Progenitor cell of endocrine pancreas (in vitro differentiated cells): ENCODE measurements at places on chromosomes 16 and 17. TPM values are rescaled to one million over a fixed set of nuclear protein-coding genes. Genes with fewer than 3 reads are reported as not detected.

The RNF227 gene
- total RNA-seq, result 1.8 and 2.3 TPM in 2 replicates

DNA sequence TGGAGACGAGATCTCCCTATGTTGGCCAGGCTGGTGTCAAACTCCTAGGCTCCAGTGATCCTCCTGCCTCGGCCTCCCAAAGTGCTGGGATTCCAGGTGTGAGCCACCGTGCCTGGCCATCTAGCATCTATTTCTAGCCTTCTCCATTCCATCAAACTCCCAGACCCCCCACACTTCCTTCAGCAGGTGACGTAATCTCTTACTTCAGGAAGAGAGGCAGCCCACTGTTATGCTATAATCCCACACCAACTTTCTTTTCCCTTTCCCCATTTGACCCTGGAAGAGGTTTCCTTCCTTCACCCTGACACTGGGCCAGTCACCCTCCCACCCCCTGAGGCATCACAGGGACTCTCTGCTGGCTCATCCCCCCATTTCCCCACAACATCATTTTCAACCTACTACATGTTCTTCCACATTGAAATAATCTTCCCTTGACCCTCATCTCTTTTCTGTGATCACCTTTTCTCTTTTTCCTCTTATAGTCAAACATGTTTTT is 7.6 kb downstream of the ITGA2B start:
- H3K27ac ChIP-seq, result no peak overlapping the region
- peaks cover 3% of the 10 kb centered on the region for H3K4me1 ChIP-seq

DNA sequence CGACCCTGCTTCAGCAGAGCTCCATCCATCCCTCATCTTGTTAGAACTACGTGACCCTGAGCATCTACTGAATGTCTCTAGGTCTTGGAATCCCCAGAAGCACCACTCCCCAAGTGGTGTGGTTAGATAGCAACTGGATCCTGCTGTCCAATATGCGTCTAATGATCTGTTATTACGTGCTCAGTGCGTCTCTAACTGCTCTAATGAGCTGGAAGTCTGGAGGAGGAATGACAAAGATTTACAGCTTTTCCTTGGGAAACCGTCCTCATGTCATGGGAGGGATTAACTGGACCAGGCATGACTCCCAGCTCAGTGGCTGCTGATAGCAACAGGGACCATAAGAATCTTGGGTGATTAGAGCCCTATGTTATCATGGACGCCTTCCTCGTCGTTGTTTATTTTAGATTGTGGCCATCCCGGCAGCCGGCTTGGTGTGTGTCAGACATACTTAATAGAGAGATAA is 150.9 kb downstream of the HS3ST3B1 start:
- H3K4me3 ChIP-seq, result no peak overlapping the region
- H3K4me1 ChIP-seq, result peaks cover 7% of the 10 kb centered on the region
- no peak for DNase-seq
- H3K27me3 ChIP-seq, result peaks cover 25% of the 10 kb centered on the region

- peaks cover 24% of the 10 kb centered on the region for H3K4me1 ChIP-seq
- H3K27ac ChIP-seq, result peak overlapping the region; percentile 12
- DNase-seq, result no peak
- H3K4me3 ChIP-seq, result no peak overlapping the region
- peaks cover 35% of the 10 kb centered on the region for H3K36me3 ChIP-seq
Measured at GRCh38 chr17:8611137-8611536, 19.4 kb downstream of the MYH10 start.

GRCh38 chr17:61218438-61218837 is 181.2 kb upstream of the TBX2 start:
- H3K36me3 ChIP-seq, result peaks cover 1% of the 10 kb centered on the region
- H3K4me3 ChIP-seq, result no peak overlapping the region
- H3K27ac ChIP-seq, result no peak overlapping the region
- no peak for DNase-seq
- peaks cover 18% of the 10 kb centered on the region for H3K27me3 ChIP-seq

GRCh38 chr16:2273931-2274330 is 6.0 kb upstream of the RNPS1 start:
- H3K4me1 ChIP-seq, result peaks cover 4% of the 10 kb centered on the region
- DNase-seq, result no peak
- no peak overlapping the region for H3K27ac ChIP-seq
- H3K27me3 ChIP-seq, result no peaks in the 10 kb centered on the region
- no peaks in the 10 kb centered on the region for H3K36me3 ChIP-seq
- no peak overlapping the region for H3K4me3 ChIP-seq

- H3K27ac ChIP-seq, result no peak overlapping the region
- DNase-seq, result no peak
- H3K4me3 ChIP-seq, result peak overlapping the region; percentile 65
- H3K36me3 ChIP-seq, result peaks cover 10% of the 10 kb centered on the region
- H3K27me3 ChIP-seq, result peaks cover 62% of the 10 kb centered on the region
Measured at GRCh38 chr17:57860414-57860999, 10.7 kb upstream of the MRPS23 start.

The NACA2 gene
- not detected in 2 replicates for total RNA-seq

GRCh38 chr16:20402651-20403050 is 1.9 kb downstream of the PDILT start:
- DNase-seq, result no peak
- peaks cover 2% of the 10 kb centered on the region for H3K4me1 ChIP-seq
- H3K27ac ChIP-seq, result no peak overlapping the region
- H3K36me3 ChIP-seq, result no peaks in the 10 kb centered on the region
- H3K27me3 ChIP-seq, result no peaks in the 10 kb centered on the region
- H3K4me3 ChIP-seq, result no peak overlapping the region

GRCh38 chr17:73434154-73434553 is 122.4 kb upstream of the CDC42EP4 start:
- H3K27me3 ChIP-seq, result peaks cover 10% of the 10 kb centered on the region
- DNase-seq, result no peak
- H3K4me3 ChIP-seq, result no peak overlapping the region
- peaks cover 8% of the 10 kb centered on the region for H3K4me1 ChIP-seq
- no peaks in the 10 kb centered on the region for H3K36me3 ChIP-seq
- H3K27ac ChIP-seq, result no peak overlapping the region

The SPECC1 gene
- total RNA-seq, result 69.6 and 72.7 TPM in 2 replicates

GRCh38 chr16:55010492-55011160 is 80.0 kb downstream of the IRX5 start:
- H3K36me3 ChIP-seq, result no peaks in the 10 kb centered on the region
- H3K4me3 ChIP-seq, result no peak overlapping the region
- H3K4me1 ChIP-seq, result no peaks in the 10 kb centered on the region
- H3K27me3 ChIP-seq, result peaks cover 13% of the 10 kb centered on the region

The ITGAD gene
- total RNA-seq, result not detected in 2 replicates

DNA sequence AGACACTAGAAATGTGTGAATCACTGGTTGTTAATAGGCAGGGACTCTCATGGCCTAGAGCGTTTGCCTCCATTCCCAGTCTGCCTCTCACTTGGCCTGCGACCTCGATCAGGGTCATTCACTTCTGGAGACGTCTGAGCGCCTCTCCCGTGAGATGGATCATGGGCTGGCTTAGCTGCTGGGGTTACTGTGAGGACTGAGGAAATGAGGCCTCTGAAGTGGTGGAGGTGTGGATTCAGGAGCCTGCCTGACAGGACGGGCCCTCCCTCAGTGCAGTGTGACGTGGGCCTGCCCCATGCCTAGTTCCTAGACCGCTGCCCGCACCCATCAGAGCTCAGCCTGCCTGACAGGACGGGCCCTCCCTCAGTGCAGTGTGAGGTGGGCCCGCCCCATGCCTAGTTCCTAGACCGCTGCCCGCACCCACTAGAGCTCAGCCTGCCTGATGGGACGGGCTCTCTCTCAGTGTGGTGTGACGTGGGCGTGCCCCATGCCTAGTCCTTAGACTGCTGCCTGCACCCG is 61.9 kb downstream of the BANP start:
- DNase-seq, result no peak
- H3K27me3 ChIP-seq, result no peaks in the 10 kb centered on the region
- peaks cover 2% of the 10 kb centered on the region for H3K4me1 ChIP-seq
- H3K27ac ChIP-seq, result peak overlapping the region; percentile 69
- H3K36me3 ChIP-seq, result peaks cover 16% of the 10 kb centered on the region
- no peak overlapping the region for H3K4me3 ChIP-seq

DNA sequence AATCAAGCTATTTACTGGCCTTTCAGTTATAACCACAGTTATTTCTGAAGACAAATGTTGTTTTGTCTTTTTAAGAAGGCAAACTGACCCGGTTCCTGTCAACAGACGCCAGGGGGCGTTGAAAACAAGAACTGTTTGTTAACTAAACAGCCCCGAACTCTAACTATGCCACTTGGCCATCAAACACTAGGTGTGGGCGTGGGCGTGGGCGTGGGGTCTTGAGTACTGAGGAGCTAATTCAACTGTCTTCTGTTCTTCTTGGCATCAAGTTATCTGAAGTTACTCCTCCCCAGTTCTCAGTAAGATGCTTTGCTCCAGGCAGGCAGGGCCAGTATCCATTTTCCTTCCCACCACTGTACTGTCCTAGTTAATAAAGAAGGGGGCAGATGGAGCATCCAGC is 63.3 kb upstream of the MTMR4 start:
- no peaks in the 10 kb centered on the region for H3K36me3 ChIP-seq
- H3K27me3 ChIP-seq, result no peaks in the 10 kb centered on the region
- H3K27ac ChIP-seq, result no peak overlapping the region
- no peak overlapping the region for H3K4me3 ChIP-seq

DNA sequence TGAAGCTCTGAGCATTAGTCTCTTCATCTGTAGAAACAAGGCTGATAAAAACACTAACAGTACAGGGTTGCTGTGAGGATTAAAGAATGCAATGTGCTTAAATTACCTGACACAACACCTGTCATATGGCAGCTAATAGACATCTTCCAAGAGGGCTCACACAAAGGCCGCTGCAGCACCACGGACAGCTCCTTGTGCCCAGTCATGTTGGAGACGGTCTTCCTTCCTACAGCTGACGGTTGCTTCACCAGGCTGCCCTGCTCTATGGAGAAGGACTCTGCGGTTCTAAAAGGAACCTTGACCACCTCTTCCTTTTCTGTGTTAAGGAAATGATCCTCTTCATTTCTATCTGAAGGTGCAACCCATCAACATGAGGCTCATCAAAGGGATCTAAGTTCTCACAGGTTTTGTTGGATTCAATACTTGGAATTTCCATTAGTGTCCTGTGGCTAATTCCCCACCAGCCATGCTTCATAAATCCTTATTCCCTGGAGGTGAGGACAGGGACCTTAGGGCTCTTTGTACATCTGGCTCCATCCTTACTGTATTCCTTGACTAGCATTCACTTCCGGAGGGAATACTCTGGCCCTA is 138.9 kb upstream of the CES5A start:
- no peak overlapping the region for H3K27ac ChIP-seq
- H3K4me1 ChIP-seq, result no peaks in the 10 kb centered on the region
- DNase-seq, result peak; percentile 78

DNA sequence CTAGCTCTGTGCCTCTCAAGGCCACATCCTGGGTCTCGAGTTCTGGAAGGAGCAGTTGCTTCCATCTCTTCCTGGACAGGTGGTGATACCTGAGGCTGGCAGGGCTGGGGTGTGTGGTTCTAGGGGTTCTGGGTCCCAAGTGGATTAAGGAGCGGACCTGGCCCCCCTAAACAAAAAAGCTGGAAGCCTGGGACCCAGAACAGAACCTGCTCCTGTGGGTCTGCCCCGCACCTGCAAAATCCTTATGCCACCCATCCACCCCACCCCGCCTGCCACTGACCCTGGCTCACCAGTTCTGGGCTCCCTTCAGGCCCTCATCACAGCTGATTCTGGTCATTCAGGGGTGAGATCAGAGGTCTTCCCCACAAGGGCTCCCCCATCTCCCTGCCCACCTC is 44.8 kb downstream of the ADCY7 start:
- peaks cover 9% of the 10 kb centered on the region for H3K36me3 ChIP-seq
- H3K4me1 ChIP-seq, result peaks cover 17% of the 10 kb centered on the region
- no peak overlapping the region for H3K27ac ChIP-seq
- no peak for DNase-seq
- no peaks in the 10 kb centered on the region for H3K27me3 ChIP-seq

The ABCC3 gene
- total RNA-seq, result 1.6 and 2.3 TPM in 2 replicates
